NCI-H69 (cell line): ENCODE measurements at places on chromosomes 5 and 9.

GRCh38 chr9:2824054-2824453, 19.8 kb downstream of the PUM3 start:
- no peak for DNase-seq

- DNase-seq = no peak
Measured at GRCh38 chr5:170655920-170656319, 127.6 kb upstream of the GABRP start.

- peak; percentile 55 for DNase-seq
Measured at GRCh38 chr5:169832304-169832703, 148.0 kb downstream of the INSYN2B start.

DNA sequence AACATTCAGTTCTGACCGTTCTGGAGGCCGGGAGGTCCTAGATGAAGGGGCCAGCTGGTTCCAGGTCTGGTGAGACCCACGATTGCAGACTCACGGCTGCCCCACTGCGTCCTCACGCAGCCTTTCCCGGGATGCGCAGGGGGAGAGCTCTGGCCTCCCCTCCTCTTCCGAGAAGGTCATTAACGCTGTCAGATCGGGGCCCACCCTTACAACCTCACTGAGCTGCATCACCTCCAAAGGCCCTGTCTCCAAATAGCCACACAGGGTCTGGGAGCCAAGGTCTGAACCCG, 66.6 kb upstream of the PPP1R26 start:
- DNase-seq = no peak

- no peak for DNase-seq
Measured at GRCh38 chr9:36161187-36161586, 8.0 kb upstream of the CCIN start.

- no peak for DNase-seq
Measured at GRCh38 chr9:15299374-15299939, 7.6 kb downstream of the TTC39B start.

DNA sequence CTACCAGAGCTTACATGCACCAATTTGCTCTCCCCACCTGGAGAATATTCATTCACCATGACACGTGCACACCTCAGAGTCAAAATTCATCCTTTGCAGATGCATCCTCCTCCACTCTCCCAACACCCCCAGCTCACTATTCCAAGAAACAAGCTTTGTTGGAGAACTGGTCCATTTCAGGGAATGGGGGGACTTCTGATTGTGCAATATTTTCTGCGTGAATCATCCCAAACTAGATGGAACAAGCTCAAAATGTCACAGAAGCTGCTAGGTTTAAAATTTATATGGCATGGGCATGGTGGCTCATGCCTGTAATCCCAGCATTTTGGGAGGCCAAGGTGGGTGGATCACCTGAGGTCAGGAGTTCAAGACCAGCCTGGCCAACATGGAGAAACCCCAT, 3.6 kb downstream of the GLDC start:
- no peak for DNase-seq

DNA sequence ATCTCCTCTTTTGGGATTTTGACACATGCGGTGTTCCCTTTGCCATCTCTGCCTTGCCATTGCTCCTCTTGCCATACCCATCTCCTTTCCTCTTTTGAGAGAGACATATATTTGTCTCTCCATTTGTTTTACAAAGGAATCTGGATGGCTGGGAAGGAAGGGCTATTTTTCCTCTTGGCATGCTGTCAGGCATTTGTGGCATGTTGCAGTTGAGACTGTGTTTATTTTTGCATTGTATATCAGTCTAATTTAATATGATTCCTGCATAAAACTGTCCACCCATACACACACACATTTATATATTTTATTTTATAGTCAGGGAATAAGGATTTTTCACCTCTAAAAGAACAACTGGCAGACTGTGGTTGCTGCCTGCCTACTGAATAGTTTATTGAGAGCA, 1105.8 kb upstream of the SEMA6A start:
- DNase-seq = no peak

DNA sequence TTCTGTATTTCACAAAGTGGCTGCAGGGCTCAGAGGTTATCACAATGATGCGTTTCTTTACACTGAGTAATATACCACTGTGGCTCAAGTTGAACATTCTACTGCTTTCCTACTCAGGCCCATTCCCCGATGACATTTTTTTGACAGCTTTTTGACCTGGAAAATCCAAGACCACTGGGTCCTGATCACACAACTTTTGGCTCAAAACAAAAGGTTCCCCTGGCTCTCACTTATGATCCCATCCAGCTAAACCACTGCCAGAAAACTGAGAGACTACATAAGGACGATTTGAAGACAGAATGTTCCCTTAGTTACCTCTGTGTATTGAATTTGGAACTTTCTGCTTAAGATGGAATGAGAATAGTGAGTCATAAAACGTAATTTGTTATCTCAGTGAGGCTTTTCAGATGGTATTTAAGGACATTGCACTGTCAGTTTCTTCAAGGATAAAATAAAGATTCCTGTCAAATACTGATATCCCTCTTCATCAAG, 78.0 kb upstream of the FBXL7 start:
- no peak for DNase-seq

GRCh38 chr9:123169926-123170325, 98.5 kb downstream of the STRBP start:
- no peak for DNase-seq

DNA sequence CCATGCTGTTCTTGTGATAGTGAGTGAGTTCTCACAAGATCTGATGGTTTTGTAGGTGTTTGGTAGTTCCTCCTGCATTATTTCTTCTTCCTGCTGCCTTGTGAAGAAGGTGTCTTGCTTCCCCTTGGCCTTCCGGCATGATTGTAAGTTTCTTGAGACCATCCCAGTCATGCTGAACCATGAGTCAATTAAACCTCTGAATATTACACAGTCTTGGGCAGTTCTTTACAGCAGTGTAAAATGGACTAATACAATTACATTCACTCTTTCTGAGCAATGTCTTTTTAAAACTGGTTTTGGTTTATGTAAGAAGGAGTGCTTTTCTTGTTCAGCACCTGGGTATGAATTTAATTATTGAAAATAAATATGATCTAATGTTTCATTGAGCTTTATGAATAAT, 50.7 kb upstream of the ARRDC3 start:
- no peak for DNase-seq

GRCh38 chr5:2557435-2557834, 194.0 kb downstream of the IRX2 start:
- no peak for DNase-seq

- DNase-seq = peak; percentile 61
Measured at GRCh38 chr5:154406231-154406630, 39.6 kb upstream of the SAP30L start.

DNA sequence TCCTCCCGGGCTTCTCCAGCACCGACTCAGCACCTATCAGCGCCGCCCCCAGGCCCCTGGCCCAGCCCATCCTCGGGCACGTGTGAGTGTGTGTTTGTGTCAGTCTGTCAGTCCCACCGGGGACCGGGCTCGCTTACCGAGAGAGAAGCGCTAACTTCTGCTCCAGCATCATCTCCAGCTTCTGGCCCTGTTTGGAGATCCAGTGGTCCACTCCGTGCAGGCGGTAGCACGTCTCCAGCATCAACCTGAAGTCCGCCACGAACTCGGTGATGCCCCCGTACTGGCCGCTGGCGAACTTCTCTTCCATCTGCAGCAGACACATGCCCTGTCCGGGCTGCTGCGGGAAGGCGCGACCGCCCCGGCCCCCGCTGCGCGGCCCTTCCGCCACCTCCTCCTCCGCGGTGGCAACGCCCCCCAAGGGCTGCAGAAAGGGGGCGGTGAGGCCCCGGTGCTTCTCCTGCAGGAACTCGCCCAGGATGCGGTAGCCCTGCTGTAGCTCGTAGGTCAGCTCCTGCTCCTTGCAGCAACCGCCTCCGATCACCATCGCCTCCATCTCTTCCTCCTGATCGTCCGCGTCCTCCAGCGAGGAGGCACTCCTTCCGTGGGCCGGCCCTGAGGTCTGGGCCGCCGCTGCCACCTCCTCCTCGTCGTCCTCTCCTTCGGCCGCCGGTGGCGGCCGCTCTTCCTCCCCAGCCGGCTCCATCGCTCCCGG, 8.2 kb downstream of the RANBP6 start:
- DNase-seq = peak; percentile 95

- peak; percentile 78 for DNase-seq
Measured at GRCh38 chr9:37692622-37693221, 42.0 kb downstream of the FRMPD1 start.

DNA sequence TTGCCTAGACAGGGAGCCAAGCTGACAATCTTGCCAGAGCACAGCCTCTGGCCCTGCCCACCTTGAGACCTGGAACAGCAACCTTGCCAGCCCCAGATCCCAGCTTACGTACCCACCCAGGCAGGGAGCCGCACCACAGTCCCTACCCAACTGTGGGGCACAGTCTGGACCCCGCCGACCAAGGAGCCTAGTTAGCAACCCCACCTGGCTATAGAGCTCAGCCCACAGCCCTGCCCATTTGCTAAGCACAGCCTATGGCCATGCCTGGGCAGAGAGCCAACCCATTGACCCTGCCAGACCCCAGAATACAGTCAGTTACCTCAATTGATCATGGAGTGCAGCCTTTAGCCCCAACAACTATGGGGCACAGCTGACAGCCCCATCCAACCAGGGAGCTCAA, 97.9 kb upstream of the SH3GL2 start:
- no peak for DNase-seq

DNA sequence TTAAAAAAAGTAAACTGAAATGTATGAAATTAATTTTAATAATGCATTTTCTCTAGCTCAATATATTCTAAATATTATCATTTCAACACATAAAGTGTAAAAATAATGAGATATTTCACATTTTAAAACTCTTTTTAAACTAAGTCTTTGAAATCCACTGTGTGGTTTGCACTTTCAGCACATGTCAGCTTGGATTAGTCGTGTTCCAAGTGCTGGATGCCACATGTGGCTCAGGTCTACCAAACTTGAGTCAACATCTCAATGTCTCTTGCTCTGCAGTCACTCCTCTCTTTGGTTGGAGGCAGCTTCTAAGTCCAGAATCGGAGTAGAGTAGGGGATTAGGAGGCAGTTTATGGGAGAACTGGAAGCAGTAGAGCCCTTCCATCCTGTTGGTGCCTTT, 173.7 kb upstream of the ANKRD55 start:
- DNase-seq = no peak

- no peak for DNase-seq
Measured at GRCh38 chr5:54551926-54552325, 34.4 kb downstream of the SNX18 start.

DNA sequence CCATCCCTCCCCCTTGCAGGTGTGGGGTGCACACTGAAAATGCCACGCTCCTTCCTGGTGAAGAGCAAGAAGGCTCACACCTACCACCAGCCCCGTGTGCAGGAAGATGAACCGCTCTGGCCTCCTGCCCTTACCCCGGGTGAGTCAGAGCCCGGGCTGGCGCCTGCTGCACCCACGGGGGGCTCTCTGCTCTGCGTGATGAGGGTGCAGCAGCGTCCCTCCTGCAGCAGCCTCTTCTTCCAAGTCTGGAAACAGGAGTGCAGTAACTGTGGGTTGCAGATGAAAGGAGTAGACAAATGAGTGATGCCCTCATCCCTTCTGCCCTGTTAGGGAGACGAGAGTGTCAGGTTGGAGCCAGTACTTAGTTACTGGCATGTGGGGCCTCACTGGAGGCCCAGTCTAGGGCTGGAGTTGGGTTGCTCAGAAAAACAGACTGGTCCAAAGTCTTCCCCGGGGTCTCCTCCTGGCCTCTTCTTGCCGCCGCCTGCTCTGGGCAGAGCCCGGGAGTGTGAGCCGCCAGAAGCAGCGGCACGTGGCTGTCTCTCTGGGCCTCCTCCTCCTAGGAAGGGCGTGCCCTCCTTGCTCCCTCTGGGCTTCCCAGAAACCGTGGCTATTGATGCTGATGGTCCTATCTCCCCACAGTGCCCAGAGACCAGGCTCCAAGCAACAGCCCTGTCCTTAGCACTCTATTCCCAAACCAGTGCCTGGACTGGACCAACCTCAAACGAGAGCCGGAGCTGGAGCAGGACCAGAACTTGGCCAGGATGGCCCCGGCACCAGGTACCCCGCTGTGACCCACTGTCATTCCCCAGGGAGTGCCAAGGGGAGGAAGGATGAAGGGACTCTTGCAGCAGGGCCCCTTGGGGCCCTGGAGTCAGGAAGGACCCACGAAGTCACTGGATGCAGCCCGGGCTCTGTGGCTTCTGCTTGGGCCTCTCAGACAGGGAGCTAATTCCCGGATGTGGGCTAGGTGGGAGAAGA, 8.4 kb downstream of the GFI1B start:
- peak; percentile 19 for DNase-seq

DNA sequence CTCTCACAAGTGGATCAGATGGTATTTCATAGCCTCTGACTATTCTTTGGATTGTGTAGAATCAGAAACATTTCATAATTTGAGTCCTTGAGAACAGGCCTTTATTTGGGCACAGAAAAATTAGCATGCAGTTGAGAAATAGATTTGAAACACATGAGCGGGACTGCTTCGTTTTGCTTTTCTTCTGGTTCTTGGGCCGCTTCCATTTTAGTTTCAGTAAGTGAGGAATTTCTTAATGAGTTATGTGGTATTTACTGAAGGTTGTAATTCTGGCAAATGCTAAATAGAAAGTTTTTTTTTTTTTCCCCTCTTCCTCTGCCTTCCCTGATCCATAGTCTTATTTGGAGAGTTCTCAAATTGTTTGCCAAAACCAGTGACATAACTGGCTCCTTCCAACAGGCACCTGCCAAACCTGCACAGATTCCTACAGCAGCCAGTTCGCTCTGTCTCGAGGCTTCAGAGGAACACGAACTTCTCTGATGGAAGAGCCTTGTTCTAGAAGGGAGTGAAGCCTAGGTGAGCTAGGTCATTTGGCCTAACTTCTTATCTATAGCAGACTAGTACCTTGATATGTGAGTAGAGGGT, 71.2 kb upstream of the SLC28A3 start:
- DNase-seq = no peak

GRCh38 chr9:95139126-95139525, 178.4 kb downstream of the FANCC start:
- no peak for DNase-seq

- no peak for DNase-seq
Measured at GRCh38 chr9:4566806-4567205, 76.5 kb downstream of the SLC1A1 start.

GRCh38 chr5:9351546-9351945, 194.3 kb downstream of the SEMA5A start:
- DNase-seq = no peak

GRCh38 chr9:13358128-13358527, 78.6 kb upstream of the MPDZ start:
- no peak for DNase-seq
